NCI-H1436 (cell line): ENCODE measurements at places on chromosomes 3 and 15.
A peak's percentile ranks its signal among the peaks of the same experiment; 100 is the strongest.

DNA sequence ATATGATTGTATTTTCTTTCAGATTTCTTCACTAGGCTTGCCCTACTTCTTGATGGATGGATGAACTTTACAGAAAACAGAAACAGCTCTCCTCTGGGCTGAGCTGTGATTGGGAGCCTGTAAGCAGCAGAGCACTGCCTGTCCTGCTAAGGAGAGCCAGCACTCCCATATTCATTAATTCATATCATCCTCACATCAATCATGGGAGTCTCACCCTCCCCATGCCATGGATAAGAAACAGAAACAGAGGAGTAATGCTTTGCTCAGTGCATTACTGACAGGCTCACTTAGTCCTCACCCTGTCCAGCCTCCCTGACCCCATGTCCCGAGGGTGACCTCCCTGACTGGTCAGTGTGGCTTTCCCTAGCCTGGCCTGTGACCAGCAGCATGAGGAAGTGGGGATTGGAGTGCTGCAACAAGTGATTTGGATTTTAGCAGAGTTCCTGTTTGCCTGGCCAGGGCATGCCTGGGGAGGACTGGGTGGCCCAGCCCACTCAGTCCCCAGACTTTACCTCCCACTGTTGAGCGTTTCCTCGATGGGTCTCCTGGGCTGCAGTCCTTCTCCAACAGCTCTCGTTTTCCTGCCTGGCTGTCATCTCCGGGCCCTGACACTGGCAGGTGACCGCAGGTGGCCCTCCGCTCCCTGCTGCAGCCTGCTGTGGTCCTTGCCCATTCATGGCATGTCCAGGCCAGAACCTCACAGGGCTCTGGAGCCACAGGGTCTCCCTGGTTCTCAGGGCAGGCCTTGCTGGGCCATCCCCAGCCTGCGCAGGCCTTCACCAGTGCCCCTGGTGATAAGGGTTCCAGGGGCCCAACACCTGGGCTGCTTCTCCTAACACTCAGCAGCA is 1.3 kb upstream of the TMIE start:
- no peak for DNase-seq

- DNase-seq = no peak
Observed at GRCh38 chr3:119965692-119966091, 128.6 kb downstream of the GSK3B start.

DNA sequence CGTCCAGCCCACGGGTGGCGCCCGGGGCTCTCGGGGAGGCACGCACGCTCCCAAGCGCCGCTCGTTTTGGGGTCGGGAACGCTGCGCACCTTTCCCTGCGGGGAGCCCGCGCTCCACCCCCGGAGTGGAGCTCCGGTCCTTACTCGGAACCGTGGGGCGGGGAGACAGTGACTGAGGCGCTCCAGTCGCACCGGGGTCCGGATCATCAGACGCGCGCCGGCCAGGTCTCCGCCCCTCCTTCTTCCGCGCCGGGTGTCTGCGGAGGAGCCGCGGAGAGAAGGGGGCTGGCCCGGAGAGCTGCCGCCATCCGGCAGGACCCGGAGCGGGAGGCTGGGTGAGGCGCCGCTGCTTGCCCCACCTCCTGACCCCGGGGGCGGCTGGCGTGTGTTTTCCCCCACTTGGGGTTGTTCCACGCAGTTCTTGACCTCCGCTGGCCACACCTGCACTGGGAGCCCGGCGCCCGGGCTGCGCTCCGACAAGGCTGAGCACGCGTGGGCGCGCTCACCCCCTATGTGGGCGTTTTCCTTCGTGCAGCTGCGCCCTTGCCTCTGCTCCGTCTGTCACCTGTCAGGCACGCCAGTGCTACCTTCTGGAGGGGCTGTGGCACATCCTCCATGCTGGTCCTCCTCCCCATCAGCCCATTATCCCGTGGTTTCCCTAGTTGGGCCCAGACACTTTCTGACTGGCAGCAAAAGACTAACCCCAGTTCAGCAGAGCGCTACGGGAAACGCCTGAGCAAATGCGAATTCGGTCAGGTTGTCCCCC is at the start of gene MCF2L2:
MCF2L2 (minus strand) TSS at position 173 of the 765 bp plus-strand sequence. CDS start 642 bp downstream, outside the sequence.
- DNase-seq = peak; percentile 65

- no peak for DNase-seq
Observed at GRCh38 chr3:179268400-179269051, 17.6 kb upstream of the KCNMB3 start.

- no peak for DNase-seq
Observed at GRCh38 chr3:52228751-52229291, 3.4 kb upstream of the TLR9 start.

GRCh38 chr3:196506687-196507086 is 3.1 kb upstream of the RNF168 start:
- DNase-seq = no peak

DNA sequence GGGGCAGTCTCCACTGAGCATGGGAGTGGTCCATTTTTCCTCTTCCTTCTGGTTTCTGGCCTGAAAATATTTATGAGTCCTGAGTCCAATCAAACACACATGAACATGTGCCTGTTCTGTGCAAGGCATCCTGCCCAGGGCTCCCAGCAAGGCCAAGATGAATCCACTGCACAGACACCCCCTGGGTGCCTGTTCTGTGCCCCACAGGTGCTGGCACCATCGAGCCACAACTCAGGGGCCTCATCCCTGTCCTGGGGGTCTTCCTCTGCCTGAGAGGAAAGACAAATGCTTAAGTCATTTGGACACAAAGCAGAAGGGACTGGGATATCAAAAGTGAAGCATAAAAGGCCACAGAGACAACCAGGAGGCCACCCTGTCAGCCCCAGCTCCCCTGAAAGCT is 87.4 kb upstream of the IQSEC1 start:
- DNase-seq = no peak

GRCh38 chr15:81752974-81753373 is 292.8 kb downstream of the MEX3B start:
- no peak for DNase-seq

DNA sequence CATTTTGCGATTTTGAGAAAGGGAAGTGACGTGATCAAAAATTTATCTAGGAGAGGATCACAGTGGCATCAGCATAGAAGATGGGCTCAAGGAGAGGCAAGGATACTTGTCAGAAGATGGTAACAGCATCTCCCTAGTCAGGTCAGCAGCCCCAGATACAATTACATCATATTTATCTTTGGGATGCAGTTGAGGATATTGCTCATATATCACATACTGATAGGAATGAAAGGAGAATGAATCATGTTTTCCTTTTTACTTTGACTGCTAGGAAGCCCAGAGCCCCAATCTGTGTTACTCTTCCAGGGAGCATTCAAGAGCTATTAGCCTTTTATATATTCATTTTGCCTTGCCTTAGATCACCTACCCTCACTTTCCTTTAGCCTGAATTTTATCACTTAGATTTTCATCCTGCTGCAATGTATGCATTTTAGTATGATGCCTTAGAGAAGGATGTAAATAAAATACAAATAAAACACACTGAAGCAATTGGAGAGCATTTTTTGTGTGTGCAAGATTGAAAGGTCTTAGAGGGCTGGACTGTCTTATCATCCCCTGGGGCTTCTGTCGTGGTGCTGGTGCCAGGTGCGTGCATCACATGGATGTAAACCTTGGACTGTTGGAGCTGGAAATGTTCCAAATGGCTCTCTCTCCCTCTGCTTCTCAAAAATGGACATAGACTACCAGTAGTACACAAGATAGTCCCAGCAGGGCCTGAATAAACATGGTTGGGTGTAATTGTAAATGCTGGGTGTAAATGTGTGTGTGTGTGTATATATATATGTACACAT is 40.3 kb downstream of the CORO2B start:
- DNase-seq = no peak

DNA sequence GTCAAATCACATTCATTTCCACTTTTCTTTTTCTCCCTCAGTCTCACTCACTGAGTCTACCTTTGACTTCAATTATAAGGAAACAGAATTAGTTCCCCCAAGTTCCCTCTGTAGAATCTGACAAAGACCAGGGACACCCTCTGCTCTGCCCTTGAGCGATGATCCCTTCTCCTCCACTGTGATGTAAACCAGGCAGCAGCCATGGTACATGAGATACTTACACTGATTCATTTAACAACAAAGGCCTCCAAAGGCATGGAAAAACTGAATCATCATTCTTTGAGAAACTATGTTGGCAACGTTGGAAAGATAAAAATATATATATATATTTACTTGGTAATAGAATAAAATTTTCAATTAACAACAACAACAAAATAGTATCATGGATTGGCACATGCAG is 84.1 kb downstream of the P3H2 start:
- DNase-seq = no peak

GRCh38 chr3:107985496-107985895 is 105.3 kb downstream of the CD47 start:
- DNase-seq = no peak

GRCh38 chr3:45362758-45363157 is 25.6 kb upstream of the LARS2 start:
- no peak for DNase-seq

DNA sequence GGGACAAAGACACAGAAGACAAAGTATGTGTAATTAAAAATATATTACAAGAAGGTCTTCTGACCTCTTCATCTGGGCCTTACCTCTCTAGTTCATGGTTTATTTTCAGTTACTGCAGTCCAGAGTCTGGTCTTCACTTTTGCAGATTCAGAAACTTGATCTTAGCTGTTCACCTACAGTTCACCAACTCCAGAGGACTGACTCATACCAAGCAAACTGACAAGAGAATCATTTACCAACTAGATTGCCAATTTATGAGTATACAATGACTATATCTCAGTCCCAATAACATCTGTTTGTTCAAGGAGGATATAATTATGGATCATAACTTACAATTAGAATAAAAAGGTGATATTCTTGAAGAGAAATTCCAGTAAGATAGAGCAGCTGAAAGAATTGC is 9.0 kb downstream of the P2RY1 start:
- no peak for DNase-seq

GRCh38 chr15:48265135-48265534 is 59.0 kb downstream of the SLC12A1 start:
- no peak for DNase-seq

DNA sequence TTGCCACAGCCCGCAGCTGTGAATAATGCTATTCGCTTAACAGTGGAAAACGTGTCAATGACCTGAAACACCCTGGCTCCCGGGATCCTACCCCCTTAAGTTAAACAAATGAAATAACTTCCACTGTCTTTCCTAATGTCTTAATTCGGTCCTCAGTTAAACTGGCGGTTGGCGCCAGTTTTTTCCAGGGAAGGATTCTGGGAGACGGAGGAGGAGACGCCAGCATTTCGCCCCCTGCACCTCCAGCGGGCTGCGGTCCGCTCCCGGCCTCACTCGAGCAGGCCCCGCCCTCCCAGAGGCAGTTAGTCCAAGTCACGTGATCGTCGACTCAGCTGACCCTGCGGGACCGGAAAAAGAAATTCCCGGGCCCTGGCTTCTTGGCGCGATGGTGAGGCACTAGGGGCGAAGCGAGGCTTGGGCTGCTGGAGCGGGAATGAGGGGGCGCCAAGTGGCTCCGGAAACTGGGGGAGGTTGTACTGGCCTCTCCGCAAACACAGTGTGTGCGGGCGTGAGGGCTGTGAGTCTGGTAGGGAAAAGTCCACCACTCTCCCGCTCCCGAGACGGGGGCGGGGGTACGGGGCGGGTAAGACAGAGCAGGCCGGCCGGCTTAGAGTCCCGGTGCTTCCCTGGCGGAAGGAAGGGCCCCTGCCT is at the start of gene COMMD4:
COMMD4 (plus strand) TSS at position 359 of the 651 bp plus-strand sequence; CDS start at position 386, 27 bp downstream.
- peak; percentile 89 for DNase-seq
